ENCODE measurements at places on chromosomes 5 and 9.

GRCh38 chr9:85427772-85428171 lies 314.0 kb downstream of the AGTPBP1 start:
- no peak for DNase-seq

- no peak for DNase-seq
Measured at GRCh38 chr9:77175151-77175550, 2.2 kb upstream of the VPS13A start.

DNA sequence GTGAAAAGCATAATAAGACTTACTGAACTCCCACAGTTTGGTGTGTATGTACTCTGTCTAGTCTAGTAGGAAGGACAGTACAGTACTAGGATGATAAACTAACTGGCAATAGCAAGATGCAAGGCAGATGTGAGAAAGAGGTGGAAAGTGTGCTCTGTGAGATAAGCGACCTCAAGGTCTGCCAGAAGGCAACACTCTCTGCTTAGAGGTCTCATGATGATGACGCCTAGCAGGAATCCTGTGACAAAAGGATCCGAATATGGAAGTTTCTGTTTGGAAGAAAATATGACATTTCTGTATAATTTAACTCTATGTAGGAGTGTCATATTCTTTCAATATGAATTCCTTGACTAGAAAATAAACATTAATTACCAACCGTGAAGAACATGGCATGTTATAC lies 112.2 kb downstream of the PLPPR1 start:
- DNase-seq = no peak

DNA sequence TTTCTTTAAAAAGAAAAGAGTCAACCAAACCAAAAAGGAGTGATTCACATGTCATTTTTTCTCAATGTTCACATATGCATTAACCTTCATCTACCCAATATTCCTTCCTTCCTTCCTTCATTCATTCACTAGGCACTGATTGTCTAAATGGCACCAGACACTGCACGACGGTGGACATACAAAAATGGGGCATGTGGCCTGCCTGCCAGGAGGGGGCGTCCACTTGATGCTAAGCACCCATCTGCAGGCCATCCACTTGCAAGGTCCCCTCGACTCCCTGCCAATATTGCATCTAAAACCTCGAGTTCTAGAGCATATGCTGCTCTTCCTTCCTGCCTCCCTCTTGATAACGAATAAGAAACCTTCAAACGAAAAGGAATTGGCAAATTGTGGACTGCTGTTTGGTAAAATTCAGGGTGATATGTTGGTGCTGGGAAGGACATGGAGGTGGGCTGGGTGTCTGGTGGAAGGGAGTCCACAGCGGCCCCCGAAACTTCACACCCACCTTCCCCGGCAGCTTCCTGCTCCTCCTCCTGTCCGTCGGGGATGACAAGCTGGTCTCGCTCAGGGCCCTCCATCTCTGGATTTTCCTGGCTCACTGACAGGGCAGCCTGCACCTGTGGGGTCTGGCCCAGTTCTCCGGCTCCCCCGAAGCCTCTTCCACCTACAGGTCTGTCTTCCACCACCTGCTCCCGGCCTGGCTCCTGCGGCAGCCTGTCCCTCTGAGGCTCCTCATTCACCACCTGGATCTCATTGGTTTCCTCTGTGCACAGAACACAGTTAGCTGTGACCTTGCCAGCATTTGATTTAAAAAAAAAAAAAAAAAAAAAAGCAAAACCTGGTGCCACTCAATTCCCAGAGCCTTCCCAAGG lies 64.3 kb downstream of the GOLM1 start:
- peak; percentile 57 for DNase-seq

DNA sequence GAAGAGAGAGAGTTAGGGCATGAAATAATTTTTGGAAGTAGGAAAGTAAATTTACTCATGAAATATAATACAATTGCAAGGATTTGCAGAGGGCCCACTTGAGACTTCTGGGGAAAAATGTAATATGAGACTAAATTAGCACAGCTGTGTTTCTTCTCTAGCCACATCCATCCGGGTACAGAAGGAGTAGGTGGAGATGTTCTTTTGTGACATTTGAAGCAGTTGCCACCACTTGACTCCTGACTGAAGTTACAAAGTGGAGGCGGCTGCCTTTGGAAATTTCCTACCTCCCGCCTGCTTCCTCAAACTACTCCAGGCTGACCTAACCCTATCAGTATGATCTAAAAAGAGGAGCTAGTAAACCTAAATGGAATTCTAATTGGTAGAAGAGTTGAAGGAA lies 58.1 kb upstream of the SHISAL2B start:
- DNase-seq = no peak

All from NCI-H2081 (cell line).